ENCODE measurements at places on chromosomes 2 and 18. TPM values are rescaled to one million over a fixed set of nuclear protein-coding genes. Genes with fewer than 3 reads are reported as not detected.

- DNase-seq: no peak
These were observed 4.8 kb downstream of the ITPRIPL1 start for GRCh38 chr2:96329874-96330273.

- DNase-seq: no peak
These were observed 166.3 kb upstream of the SERTAD2 start for GRCh38 chr2:64819774-64820688.

DNA sequence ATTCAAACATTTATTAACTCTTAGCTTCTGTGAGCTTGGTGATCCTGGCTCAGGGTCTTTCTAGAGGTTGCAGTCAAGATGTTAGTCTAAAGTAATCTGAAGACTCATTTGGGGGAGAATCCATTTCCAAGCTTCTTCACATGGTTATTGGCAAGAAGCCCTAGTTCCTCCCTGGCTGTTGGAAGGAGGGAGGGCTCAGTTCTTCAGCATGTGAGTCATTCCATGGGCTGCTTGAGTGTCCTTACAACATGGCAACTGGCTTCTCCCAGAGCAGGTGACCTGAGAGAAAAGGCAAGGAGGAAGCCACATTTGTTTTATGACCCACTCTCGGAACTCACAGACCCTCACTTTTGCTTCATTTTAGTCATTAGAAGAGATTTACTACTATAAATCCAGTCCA lies 10.6 kb upstream of the C2orf74 start:
- no peak for DNase-seq

DNA sequence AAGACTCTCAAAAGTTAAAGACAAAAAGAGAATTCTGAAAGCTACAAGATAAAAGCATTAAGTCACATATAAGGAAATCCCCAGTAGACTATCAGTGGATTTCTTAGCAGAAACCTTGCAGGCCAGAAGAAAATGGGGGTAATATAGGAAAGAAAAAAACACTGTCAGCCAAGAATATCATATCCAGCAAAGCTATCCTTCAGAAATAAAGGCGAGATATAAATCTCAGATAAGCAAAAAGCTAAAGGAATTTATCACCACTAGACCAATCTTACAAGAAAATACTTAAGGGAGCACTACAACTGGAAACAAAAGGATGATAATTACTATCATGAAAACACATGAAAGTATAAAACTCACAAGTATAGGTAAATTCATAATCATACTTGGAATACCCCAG lies 63.1 kb downstream of the USP40 start:
- DNase-seq: no peak

The COL6A3 gene
- 356 TPM for polyA plus RNA-seq

DNA sequence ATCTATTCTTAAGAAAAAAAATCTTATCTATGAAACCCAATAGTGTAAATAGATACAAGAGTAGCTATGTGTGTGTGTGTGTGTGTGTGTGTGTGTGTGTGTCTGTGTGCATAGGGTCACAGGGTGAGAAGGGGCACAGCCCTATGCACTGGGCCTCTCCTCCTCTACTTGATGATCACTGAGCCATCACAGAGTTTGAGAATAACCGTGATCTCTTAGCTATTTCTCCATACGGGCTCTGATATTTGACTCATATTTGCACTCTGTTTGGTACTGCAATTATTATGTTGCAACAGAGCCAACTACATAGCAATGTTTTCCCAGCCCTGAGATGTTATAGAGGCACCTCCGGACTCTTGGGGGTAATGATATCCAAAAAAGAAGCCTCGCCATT lies 28.8 kb upstream of the SLC40A1 start:
- DNase-seq: no peak

- DNase-seq: no peak
These were observed 62.3 kb upstream of the ITGA4 start for GRCh38 chr2:181394741-181395437.

GRCh38 chr18:48098007-48098406 lies 167.5 kb upstream of the SMAD2 start:
- DNase-seq: no peak

The KANSL1L gene
- 23.7 TPM for polyA plus RNA-seq

The COLEC11 gene
- 19.5 TPM for polyA plus RNA-seq

The LRRTM1 gene
- polyA plus RNA-seq: 0.27 TPM

- no peak for DNase-seq
These were observed 324.8 kb upstream of the CHAC2 start for GRCh38 chr2:53442783-53443182.

DNA sequence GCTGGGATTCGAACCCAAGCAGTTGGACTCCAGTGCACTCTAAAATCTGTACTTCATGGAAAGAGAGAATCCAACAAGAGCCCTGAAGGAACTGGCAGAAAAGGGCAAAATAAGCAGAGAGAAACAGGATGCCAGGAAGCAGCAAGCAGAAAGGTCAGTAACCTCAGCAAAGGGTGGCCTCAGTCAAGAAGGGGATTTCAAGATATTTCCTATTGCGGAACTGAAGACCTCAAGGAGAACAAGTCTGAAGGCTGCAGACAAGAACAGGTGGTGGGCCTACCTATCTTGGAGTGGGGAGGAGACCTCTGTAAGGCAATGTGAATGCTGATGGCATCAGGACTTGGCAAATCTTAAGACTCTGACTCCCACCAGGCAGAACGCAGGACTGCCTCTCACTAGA lies 20.1 kb upstream of the MREG start:
- DNase-seq: no peak

GRCh38 chr2:120539424-120539936 lies 193.5 kb downstream of the INHBB start:
- DNase-seq: no peak

DNA sequence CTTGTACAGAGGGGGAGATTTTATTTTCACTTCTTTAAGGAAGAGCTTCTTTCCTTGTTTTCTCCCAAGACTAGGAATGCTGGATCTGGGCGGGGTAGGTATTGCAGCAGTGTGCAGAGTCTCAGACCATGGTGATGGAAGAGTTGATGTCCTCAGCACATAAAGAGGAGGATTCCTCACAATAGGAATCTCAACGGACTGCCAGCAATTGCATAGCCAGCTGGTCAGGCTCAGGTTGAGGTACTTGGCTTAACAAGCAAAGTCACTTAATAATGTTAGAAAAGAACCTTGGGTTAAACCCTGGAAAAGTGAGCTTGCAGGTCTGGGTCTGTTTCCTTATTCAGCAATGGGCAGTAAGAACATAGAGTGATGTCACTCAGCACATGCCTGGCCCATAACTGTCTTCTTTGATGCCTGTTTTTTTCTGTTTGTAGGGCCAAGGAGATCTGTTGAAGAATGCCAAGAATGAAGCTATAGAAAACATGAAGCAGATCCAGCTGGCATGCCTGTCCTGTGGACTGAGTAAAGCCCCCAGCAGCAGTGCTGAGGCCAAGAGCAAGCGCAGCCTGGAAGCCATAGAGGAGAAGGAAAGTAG lies 342.1 kb downstream of the PLCL1 start:
- no peak for DNase-seq

The SLC23A3 gene
- 1.1 TPM for polyA plus RNA-seq

The SPDYA gene
- 0.13 TPM for polyA plus RNA-seq

- DNase-seq: no peak
These were observed 405.9 kb downstream of the XIRP2 start for GRCh38 chr2:167293943-167294775.

GRCh38 chr2:96959406-96960110 lies 26.8 kb downstream of the FAM178B start:
- DNase-seq: no peak

The SOX11 gene
- polyA plus RNA-seq: 0.01 TPM

The ALK gene
- 0.07 TPM for polyA plus RNA-seq

DNA sequence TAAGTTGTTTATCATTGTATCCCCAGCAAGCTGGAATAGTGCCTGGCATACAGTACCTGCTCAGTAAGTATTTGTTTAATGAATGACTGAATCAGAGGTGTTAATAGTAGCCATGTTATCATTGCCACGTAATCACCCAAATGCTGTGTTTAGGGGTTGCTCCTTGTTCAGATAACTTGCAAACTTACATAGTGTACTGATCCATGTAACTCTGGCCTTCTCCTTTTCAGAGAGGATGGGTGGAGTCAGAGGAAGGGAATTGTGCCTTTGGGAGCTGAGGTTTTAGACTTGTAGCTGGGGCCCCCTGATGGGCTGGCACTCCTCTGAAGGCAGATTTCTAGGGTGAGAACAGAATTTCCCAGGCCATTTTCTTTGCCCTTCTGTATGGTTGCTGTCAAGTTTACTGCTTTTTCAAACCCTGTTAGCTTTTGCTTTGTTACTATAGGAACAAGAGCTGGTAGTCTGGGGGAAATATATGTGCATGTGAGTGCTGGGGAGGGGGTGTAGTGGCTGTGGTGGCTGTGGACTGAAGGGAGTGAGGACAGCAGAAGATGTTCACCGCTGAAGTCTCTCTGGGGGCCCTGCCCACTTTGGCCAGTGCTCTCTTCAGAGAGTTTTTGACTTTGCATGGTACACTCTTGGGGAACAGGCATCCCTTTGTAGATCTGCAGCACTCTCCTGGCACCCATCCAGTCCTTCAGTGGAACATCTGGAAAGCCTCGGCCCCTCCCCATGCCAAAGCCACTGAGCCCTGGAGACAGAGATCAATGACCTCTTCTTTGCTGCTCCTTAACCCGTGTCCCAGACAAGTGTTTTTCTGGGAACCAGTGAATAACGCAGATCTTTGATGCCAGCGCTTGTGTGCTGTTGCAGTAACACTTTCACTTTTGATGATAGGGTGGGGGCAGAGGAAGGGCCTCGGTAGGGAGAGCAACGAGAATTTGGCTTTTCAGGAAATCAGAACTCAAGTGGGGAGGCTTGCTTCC lies 209.0 kb downstream of the PRKCE start:
- DNase-seq: peak; percentile 82

- DNase-seq: no peak
These were observed 4.0 kb upstream of the DYSF start for GRCh38 chr2:71449343-71449742.

The CIAO1 gene
- 42.2 TPM for polyA plus RNA-seq

DNA sequence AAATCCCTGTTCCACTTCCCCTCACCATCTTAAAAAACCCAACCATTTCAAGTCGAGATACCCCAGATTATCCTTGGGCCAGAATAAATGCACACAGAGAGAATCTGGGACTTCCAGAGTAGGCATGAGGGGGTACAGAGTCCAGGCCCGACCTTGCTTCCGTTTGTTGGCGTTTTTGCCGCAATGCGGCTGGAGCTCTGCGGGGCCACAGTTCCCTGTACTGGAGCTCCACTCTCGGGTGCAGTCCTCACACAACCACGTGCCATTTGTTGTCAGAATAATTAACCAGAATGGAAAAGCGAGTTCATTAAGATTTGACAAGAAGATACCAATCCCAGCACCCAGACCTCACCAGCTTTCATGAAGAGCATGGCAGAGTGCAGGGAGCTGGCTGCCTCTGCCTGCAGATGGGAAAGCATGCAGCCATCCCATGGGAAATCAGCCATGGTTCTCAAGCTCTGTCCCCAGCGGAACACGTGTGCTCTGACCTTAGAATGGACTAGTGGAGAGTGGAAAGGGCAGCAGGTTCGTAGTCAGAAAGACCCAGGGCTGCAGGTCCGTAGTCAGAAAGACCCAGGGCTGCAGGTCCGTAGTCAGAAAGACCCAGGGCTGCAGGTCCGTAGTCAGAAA lies 472.8 kb downstream of the EIPR1 start:
- no peak for DNase-seq

DNA sequence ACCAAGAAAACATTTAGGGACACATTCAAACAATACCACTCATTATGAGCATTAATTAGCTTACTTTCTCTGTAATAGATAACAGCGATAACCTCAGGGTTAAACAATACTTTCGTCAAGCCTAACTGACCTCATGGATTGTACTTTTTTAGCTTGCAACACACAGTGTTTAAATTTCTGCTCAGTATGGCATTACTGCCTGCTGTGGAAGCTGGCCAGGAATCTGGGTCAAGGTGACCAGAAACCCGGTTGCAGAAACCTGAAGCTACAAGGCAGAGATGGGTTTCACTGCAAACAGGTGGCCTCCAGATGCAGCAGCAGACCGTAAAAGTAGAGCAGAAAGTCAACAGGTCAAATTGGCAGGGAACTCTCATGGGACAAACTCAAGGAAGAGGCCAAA lies 123.8 kb upstream of the FHL2 start:
- DNase-seq: no peak

- DNase-seq: no peak
These were observed 681 bp upstream of the NRP2 start for GRCh38 chr2:205681401-205682238.

DNA sequence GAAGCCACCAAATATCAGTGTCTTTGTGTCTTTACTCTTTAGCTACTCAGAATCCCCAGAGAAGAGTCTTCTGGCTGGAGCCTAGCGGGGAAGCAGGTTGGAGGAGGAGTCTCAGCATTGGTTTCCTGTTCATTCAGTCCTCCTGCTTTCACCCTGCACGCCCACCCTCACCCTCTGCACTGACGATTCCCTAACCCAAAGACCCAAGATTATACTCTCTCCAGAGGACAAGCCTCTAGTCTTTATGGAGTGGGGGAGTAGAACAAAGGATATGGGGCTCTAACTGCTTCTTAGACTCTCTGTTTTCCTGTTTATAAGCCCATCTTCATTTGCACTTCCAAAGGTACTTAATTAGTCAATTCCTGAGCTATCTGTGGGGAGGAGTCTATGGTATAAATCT lies 338.8 kb downstream of the AGPS start:
- DNase-seq: no peak

DNA sequence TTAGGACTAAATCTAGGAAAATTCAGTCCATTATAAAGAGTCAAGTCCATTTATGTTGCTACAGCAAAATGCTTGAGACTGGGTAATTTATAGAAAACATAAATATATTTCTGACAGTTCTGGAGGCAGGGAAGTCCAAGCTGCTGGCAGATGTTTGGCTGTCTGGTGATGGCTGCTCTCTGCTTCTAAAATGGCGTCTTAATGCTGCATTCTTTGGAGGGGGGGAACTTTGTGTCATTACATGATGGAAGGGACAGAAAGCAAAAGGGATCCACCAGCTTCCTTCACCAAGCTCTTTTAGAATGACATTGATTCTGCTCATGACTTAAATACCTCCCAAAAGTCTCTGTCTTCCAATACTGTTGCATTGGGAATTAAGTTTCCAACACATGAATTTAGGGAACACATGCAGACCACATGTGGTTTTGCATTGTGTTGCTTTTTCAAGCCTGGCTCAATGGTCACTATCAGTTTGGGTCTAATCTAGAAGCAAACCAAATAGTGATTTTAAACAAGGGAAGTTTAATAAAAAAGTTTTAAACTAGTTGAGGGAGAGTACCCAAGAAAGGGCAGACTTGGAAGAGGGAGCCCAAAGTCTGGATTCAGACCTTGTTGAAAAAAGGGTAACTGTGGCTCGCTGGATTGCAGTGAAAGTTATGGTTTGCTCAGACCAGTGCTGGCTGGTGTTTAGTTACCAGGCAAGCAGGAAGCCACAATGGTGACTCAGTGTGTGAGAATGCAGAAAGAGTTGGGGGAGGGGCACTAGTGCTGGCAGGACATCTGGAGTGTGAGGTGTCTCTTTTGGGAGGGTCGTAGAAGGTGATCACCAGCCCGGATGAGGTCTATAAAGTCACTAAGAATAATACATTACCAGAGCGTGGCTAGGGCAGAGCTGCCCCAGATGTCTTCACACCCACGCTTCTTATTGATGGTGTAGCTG lies 30.8 kb downstream of the C18orf54 start:
- no peak for DNase-seq

The ADAM23 gene
- polyA plus RNA-seq: 18.8 TPM
